NCI-H526 treated with DMSO at 0.1 percent for 48 hours (cell line): ENCODE measurements at places on chromosomes 6 and 20.
A peak's percentile ranks its signal among the peaks of the same experiment; 100 is the strongest.

- DNase-seq: peak; percentile 54
Measured at GRCh38 chr6:32885698-32886286, 31.8 kb downstream of the PSMB9 start.

DNA sequence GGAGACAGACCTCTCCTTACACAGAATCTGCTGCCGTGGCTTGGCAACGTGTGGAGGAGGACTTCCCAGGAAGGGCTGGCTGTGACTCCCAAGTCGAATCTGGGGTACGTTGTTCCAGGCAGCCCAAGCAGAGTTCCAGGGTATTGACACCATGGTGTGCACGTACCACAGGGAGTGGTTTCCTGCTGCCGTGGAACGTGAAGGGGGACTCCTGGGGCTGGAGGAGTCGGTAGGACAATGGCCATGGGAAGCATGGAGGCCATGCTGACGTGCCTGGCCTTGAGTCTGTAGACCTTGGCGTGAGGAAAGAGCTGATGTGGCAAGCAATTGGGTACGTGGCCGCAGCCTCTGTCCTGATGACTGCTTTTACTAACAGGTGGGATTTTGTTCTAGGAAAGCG lies 119.3 kb downstream of the TULP4 start:
- no peak for DNase-seq

DNA sequence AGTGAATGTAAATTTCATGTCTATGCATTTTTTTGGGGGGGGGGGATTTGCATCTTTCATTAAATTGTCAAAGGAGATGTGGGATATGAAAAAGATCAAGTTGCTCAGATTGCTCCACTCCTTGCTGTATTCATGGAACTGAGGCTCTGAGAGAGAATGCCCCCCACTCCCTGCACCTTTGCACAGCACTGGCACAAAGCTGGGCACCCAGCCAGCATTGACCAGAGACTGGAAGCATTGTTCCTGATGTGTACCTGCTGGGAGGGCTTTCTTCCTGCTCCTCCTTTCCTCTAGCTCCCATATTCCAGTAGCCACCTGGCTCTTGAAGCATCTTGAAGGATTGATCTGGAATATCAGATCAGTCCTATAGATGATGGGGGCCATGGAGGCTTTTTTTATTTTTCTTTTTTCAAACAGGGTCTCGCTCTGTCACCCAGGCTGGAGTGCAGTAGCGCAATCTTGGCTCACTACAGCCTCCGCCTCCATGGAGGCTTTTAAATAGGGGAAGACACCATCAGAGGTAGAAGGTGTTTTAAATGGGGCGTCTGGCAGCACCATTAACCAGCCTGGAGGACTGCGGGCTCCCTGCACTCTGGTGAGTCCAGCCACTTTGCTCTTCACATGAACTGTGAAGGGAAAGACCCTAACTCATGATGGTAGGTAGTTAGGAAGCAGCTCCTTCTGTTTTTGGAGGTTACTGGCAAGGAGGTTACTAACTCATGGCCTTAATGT lies 10.9 kb downstream of the DUSP15 start:
- no peak for DNase-seq

GRCh38 chr20:11045412-11046175 lies 371.8 kb upstream of the JAG1 start:
- DNase-seq: no peak

DNA sequence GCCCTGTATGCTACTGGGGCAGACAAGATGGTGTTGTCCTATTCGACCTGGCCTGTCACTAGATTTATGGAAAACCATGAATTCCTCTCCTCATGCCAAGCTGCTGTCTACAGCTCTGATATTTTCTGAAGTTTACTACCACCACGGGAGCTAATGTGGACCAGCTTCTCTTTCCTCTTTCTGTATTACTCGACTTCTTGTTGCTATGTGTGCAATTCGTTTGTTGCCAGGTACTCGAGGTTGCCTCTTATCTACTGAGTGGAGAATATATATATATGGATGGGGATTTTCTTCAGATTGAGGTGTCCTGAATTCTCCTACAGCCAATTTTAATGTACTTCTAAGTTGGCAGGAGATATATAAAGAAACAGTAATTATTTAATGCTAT lies 34.7 kb downstream of the MAN1A1 start:
- no peak for DNase-seq

DNA sequence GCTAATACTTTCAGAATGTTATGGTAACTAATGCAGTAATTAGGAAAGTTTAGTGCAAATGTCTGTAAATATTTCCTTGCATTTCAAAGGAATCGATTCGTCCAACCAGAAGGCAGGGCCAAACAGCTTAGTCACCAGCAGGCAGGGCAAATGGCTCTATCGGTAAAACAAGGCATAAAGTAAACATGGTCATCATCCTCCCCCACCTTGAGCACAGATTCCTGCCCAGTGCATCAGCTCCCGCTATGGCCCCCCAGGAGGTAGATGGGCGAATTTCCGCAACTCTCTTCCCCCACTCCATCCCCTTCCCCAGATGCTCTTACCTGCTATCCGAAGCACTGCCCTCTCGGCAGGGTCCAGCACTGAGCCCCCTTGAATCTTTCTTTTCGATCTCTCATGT lies 103.8 kb upstream of the BEND6 start:
- no peak for DNase-seq

DNA sequence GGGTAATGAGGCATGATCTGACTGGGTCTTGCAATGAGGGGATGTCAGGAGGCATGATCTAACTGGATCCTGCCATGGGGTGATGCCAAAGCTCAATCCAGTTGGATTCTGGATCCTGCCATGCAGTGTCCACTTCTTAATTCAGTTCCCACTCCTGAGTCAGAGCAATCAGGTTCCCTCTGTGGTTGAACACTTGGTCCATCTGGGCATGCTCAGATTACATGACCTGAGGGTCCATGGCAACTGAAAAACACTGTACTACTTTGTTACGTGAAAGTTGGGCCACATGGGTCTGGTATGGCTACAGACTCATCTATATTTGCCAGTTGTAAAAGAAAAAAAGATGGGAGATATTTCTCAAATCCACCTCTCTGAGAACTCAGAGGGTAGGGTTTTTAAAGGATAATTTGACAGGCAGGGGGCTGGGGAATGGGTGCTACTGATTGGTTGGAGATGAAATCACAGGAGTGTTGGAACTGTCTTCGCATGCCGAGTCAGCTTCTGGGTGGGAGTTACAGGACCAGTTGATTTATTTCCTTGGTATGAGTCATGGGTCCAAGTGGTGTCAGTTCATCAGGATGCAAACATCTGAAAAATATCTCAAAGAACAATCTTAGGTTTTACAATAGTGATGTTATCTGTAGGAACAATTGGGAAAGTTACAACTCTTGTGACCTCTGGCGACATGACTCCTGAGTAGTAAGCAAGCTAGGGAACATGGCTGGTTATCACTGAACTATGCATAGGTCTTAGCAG lies 21.6 kb downstream of the C6orf163 start:
- DNase-seq: no peak

DNA sequence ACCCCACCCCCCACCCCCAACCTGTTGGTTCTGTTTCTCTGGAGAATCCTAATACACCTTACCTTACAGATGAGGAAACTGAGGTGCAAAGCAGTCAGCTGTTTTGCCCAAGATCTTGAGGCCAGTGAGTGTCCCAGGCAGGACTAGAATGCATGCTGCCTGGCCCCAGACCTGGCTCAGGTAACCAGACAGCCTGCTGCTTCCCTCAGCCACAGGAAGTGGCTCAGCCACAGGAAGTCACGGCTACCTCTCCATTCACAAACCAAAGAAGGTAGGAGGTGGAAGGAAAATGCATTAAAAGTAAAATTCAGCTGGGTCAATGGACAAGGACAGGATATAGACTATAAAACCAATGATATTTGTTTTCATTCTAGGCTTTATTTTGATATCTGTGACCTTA lies 517.6 kb downstream of the CD83 start:
- DNase-seq: no peak

GRCh38 chr20:59222253-59223181 lies 58.9 kb downstream of the ZNF831 start:
- peak; percentile 61 for DNase-seq

GRCh38 chr6:144353871-144354314 lies 68.8 kb downstream of the UTRN start:
- DNase-seq: no peak

DNA sequence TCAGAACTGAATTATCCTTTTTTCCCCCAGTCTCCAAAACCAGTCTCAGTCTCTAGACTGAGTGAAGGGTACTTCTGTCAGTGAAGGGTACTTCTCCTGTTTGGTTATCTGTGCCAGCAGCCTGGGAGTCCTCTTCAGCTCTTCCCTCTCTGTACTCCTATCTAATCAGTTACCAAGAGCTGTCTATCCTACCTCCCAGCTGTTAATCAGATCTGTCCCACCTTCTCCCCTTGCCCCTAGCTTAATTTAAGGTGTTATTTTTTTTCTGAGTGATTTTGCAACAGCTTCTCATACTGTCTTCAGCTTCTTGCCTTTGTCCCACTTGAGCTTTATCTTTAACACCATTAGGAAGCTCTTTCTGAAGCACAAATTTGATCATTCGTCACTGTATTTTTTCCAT lies 491.9 kb upstream of the SOX4 start:
- DNase-seq: no peak
